Uterus (tissue), 4 donors: ENCODE measurements at places on chromosomes 7 and 10. TPM values are rescaled to one million over a fixed set of nuclear protein-coding genes. Genes with fewer than 3 reads are reported as not detected.
A peak's percentile ranks its signal among the peaks of the same experiment; 100 is the strongest.

The ZMYND11 gene
- 122 TPM for total RNA-seq

GRCh38 chr10:122446668-122447423 is 7.6 kb upstream of the ARMS2 start:
- H3K27ac ChIP-seq = no peak overlapping the region
- no peaks in the 10 kb centered on the region for H3K36me3 ChIP-seq
- no peak for DNase-seq
- no peaks in the 10 kb centered on the region for H3K4me1 ChIP-seq
- no peak overlapping the region for H3K4me3 ChIP-seq

DNA sequence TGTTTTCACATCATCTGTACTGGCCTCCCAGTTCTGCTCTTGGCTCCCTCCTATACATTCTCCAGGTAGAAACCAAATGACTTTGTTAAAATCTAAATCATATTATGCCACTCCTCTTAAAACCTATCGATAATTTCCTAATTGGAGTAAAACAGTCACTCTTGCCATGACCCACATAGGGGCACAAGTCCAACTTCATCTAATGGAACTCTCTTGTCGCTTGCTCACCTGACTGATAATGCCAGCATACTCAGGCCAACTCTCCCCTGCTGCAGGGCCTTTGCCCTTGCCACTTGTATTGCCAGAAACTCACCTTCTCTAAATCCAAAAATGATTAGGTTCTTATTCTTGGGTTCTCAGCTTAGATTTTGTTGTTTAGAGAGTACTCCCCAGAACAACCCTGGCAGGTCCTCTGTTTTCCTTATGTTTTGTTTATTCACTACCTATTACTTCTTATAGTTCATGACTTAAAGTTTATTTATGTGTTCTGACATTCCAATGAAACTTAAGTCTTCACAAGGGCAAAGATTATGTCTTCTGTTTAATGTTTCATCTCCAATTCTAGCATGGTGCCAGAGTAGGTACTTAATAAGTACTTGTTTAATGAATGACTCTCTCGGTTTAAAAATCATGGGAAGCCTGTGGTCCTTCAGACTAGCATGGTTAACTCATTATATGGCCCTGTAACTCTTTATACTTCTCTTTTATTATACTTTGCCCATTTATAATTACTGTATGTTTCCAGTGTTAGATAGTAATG is 345.9 kb upstream of the SMIM30 start:
- H3K4me3 ChIP-seq = no peak overlapping the region
- H3K36me3 ChIP-seq = no peaks in the 10 kb centered on the region
- H3K27me3 ChIP-seq = no peaks in the 10 kb centered on the region
- no peak for DNase-seq
- H3K4me1 ChIP-seq = no peaks in the 10 kb centered on the region
- H3K27ac ChIP-seq = no peak overlapping the region

DNA sequence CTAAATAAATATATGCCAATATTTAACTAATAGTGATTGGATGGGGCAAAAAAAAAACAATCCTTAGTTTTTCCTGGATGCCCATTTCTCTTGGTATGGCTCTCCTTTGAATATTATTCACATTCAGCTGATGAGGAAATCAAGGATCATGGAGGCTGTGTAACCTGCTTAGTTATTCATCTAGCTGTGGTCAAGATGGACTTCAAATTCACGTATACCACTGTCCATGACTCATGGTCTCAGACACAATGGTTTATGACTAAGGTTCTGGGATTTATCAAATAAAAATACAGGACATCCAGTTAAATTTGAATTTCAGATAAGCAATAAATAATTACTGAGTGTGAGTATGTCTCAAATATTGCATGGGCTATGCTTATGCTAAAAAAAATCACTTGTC is 191.5 kb upstream of the CELF2 start:
- no peaks in the 10 kb centered on the region for H3K27me3 ChIP-seq
- H3K4me1 ChIP-seq = peaks cover 5% of the 10 kb centered on the region
- peak overlapping the region; percentile 55 for H3K27ac ChIP-seq
